ENCODE measurements at places on chromosomes 13 and 19.

DNA sequence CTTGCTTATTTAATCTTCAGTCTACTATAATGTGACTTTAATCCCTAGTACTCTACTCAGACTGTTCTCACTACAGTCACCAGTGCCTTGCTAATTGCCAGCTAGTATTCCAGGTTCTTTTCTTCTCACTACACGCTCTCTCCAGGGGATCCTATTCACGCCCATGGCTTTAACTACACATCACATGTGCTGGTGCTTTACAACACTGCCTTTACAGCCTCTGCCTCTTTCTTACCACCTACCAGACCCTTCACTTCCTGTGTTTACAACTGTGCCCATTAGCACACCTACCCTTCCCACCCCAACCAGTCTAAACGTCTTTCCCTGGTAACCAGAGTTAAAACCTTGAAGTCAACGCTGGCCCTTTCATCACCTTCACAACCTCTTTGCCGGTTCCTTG lies 249.5 kb downstream of the DNAJC15 start:
- DNase-seq = no peak

- no peak for DNase-seq
These were observed 92.1 kb downstream of the ATP11A start for GRCh38 chr13:112781881-112782361.

- DNase-seq = peak; percentile 24
These were observed 671 bp downstream of the ZDHHC20 start for GRCh38 chr13:21458451-21458812.

DNA sequence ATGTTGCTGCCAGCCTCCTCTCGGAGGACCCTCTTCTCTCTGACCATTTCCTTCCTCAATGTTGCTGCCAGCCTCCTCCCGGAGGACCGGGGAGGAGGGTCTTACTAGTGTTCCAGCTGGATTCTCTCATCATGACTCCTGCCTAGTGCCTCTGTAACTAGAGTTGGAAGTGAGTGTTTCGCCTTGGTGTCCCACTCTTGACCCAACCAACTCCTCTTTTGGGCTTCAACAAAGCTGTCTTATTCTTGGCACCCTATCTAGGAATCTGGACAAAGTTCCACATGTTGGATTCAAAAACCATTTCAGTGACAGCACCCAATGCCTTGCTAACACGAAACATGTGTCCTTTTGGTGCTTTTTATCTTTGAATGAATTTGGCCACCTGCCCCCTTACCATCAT lies 165.4 kb downstream of the GPC5 start:
- DNase-seq = no peak

GRCh38 chr13:98216135-98216565 lies 39.1 kb upstream of the RNF113B start:
- peak; percentile 92 for DNase-seq

DNA sequence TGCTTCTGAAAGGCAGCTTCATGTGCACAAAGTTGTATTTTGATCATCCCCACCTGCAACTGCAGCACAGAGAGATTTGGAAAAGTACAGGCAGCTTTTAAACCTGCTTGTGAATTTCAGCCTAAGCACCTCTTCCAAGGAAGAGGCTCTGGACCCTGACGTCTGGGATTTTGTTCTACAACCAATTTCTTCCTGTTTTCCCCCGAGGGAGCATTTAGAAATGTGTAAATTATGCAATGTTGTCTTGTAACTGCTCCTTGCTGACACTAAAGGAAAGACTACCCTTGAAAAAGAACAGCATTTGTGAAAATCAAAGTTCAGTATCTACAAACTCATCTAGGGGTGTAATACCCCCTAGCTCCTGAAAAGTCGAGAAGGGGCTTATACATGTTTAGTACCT lies 15.4 kb downstream of the MED26 start:
- DNase-seq = no peak

DNA sequence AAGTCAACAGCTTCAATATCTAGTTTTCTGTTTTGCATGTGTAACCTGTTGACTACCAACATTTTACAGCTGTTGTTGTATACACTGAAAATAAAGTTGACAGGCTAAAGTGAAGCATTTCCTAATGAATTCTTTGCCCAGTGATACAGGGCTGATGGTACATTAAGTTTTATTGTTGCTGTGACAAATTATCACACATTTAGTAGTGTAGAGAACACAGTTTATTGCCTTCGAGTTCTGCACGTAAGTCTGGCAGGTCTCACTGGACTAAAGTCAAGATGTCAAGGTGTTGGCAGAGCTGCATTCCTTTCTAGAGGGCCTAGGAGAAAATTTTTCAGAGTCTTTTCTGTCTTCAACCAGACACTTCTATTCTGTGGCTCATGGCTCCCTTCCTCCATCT lies 184.2 kb downstream of the SLITRK6 start:
- DNase-seq = no peak

- no peak for DNase-seq
These were observed 13.9 kb upstream of the SIAH3 start for GRCh38 chr13:45865414-45865813.

GRCh38 chr13:73940098-73940497 lies 194.1 kb downstream of the KLF12 start:
- no peak for DNase-seq

DNA sequence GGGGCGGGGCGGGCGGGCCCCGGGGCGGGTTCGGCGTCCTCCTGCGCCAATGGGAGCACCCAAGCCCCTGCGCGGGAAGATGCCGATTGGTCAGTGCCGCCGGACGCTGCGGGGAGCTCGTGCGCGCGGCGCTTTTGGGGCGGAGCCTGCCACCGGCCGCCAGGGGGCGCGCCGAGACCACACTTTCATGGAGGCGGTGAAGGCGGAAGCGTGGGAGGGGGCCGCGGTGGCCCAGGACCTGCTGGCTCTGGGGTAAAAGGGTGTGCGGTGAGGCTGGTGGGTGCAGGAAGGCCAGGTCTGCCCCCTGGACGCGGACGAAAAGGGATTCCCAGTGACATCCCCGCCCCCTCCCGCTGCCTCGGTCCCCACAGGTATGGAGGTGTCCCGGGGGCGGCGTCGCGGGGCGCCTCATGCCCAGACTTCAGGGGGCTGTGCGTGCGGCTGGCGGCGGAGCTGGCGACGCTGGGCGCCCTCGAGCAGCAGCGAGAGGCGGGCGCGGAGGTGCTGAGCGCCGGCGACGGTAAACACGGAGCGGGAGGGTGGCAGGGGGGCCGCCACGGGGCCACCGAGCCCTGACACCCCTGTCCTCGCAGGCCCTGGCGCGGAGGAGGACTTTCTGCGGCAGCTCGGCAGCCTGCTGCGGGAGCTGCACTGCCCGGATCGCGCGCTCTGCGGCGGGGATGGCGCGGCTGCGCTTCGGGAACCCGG lies at the start of gene FAM98C:
Gene FAM98C (plus strand): TSS at position 127 of the 708 bp plus-strand sequence. CDS start 61 bp downstream, at position 188.
- peak; percentile 96 for DNase-seq

DNA sequence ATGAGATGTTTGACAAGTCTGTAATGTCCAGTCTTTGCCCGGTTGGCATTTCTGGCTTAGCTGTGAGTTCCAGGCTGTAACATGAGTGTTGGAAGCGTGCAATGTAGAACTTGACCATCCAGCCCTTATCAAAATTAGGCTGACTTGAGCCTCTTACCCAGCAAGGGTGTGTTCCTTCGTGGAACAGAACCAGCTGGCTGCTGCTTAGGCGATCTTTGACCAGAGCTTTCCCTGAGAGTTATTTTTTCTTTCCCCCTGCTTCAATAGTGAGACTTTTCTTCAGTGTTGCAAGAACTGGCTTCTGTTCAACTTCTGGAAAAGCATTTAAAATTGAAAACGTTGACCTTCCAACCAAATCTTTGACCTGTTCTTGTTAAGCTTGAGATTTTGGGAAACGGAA lies 6.5 kb downstream of the TNFSF13B start:
- no peak for DNase-seq

GRCh38 chr19:10390652-10391286 lies 10.4 kb upstream of the TYK2 start:
- peak; percentile 67 for DNase-seq

- DNase-seq = no peak
These were observed 10.4 kb downstream of the KL start for GRCh38 chr13:33026489-33027152.

DNA sequence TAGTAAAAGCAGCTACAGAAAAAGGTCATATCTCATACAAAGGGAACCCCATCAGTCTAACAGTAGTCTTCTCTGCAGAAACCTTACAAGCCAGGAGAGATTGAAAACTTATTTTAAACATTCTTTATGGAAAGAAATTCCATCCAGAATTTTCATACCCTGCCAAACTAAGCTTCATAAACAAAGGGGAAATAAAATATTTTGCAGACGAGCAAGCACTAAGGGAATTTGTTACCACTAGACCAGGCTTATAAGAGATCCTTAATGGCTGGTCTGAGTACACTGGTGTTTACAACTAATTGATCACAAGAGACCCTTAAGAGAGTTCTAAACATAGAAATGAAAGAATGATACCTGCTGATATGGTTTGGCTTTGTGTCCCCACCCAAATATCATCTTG lies 128.6 kb upstream of the TNFSF11 start:
- DNase-seq = no peak

DNA sequence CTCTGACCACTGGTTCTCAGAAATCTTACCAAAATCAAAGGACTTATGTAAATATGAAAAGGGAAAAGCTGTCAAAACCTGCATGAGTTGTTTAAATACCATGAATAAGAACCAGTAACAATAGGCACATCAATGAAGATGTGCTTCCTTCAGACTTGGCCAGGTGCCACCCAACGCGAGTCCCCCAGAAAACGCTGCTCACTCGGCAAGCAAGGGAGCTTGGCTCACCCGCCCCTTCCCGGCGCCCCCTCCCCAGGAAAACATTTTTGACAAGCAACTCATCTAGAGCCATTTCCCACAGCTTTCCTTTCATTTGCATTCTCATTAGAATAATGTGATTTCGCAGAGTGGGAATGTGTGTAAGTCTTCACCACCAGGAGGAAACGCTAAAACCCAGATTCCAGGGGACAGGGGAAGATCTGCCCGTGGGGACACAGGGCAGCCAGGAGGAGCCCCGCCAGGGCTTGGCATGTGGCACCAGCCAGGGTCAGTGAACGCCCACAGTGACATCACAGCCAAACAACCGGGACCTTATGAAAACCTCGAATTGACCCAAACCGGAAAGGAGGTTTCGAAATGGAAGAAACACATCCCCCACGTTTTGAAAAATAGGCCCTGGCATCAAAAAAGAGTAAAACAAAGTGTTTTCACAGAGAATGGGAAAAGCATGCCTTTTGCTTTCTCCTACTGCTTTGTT lies 366.2 kb upstream of the TSHZ3 start:
- no peak for DNase-seq

DNA sequence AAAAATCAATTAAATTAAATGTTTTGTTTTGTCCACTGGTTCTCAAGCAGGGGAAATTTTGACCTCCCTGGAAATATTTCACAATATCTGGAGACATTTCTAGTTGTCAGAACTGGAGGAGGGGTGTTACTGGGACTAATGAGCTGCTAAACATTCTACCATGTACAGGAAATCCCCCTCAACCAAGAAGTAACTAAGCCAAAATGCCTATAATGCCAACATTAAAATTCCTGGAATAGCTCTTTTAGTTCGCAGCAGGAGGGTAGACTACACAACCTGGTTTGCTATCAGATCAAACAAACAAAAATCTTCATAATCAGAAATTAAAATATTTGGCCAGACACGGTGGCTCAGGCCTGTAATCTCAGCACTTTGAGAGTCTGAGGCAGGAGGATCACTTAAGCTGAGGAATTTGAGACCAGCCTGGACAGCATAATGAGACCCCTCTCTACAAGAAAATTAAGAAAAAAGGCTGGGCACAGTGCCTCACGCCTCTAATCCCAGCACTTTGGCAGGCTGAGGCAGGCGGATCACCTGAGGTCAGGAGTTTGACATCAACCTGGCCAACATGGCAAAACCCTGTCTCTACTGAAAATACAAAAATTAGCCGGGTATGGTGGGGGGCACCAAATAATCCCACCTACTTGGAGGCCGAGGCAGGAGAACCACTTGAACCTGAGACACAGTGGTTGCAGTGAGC lies 13.7 kb upstream of the SMARCA4 start:
- DNase-seq = peak; percentile 64

DNA sequence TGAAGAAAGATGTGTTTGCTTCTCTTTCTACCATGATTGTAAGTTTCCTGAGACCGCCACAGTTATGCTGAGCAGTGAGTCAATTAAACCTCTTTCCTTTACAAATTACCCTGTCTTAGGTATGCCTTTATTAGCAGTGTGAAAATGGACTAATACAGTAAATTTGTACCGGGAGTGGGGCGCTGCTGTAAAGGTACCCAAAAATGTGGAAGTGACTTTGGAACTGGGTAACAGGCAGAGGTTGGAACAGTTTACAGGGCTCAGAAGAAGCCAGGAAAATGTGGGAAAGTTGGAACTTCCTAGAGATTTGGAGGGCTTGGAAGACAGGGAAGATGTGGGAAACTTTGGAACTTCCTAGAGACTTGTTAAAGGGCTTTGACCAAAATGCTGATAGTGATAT lies 9.2 kb upstream of the PDS5B start:
- DNase-seq = no peak

GRCh38 chr13:102273111-102273510 lies 128.7 kb downstream of the FGF14 start:
- DNase-seq = no peak

- DNase-seq = peak; percentile 95
These were observed at the start of gene ATP5F1D for GRCh38 chr19:1241417-1242095. Gene ATP5F1D, plus strand, starts transcription at chr19:1241751. Its CDS starts 100 bp downstream, at chr19:1241851.

DNA sequence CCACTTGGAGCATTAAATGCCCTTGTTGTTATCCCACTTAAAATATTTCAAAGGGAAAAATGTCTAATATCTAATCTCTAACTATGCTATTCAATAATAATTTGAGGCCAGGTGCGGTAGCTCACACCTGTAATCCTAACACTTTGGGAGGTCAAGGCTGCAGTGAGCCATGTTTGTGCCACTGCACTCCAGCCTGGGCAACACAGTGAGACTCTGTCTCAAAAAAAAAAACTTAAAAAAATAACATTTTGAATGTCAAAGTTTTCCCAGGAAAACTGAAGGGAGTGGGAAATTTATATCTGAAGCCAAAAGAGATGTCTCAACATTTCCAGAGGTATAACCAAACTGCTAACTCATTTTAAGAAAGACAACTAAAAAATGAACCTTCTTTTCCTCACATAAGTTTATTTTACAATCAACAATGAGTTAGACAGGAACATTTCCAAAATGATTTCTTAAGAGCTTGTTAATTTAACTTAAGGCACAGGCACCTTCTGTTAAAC lies 47.9 kb downstream of the CAB39L start:
- DNase-seq = no peak

GRCh38 chr19:35751839-35752745 lies 3.7 kb downstream of the LIN37 start:
- no peak for DNase-seq

DNA sequence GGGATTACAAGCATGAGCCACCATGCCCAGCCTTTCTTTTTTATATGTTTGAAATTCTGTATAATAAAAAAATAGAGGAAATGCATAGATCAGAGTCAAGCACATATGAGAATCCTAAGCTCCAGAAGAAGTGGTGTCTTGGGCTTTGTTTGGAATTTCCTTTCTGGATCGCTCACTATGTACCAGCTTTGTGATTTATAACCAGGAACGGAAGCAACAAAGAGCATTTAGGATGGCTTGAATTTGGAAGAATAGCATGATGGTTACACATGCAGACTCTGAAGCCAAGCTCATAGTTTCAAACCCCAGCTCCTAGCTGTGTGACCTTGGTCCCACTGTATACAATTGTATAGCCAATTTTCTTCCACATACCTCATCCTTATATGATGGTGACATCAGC lies 28.0 kb upstream of the SLC15A1 start:
- no peak for DNase-seq

Measured in EL (cell line).